ENCODE measurements at places on chromosomes 13 and 19.
A peak's percentile ranks its signal among the peaks of the same experiment; 100 is the strongest.

DNA sequence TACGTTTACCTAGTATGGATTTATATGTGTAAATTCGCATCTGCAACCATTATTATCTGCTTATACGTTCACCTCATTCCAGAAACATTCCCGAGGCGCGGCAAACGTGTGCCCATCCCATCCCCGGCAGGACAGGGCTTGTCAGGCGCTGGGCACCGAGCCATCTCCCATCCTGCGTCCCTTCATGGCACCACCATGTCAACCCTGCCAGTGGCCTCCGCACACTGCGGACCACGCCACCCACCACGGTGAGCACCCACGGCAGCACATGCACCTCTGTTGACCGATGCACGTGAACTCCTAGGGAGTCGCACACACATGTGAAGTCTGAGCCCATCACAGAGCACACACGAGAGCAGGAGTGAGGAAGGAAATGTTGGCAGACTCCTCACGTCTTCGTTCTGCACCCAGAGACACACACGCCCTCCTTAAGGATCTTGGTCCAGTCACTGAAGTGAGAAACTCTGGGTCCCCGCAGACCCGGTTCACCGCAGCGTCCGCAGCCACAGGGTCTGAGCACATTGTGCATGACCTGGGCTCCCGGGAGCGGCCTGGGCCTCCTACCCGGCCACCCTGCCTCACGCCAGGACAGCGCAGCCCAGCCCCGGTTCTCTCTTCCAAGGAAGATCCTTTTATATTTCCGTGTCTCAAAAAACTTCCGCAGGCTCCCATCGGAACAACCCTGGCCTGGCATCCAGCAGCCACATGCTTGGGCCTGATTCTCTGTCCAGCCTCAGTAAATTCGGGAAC lies 68.4 kb upstream of the C13orf46 start:
- DNase-seq: no peak

- DNase-seq: no peak
Observed at GRCh38 chr19:54616821-54617560, 13.3 kb upstream of the LILRB1 start.

- no peak for DNase-seq
Observed at GRCh38 chr13:100533588-100534041, 55.0 kb downstream of the GGACT start.

DNA sequence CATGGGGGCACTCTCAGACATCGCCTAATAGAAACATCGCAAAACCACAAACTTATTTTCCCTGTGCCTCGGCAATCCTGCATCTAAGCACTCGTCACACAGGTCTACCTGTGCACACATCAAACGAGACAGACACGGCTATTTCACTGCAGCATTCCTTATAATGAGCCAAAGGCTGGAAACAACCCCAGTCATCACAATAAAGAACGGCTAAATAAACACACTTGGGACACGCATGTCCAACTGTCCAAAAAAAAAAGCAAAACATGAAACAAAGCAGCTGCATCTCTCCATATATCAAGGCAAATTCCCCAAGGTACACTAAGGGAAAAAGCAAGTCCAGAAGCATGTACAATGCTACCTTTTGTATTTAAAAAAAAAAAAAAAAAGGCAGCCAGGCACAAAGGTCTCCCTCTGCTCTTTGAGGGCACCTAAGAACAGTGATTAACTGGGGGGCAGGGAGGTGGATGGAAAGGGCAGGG lies 27.2 kb upstream of the CCNP start:
- no peak for DNase-seq

DNA sequence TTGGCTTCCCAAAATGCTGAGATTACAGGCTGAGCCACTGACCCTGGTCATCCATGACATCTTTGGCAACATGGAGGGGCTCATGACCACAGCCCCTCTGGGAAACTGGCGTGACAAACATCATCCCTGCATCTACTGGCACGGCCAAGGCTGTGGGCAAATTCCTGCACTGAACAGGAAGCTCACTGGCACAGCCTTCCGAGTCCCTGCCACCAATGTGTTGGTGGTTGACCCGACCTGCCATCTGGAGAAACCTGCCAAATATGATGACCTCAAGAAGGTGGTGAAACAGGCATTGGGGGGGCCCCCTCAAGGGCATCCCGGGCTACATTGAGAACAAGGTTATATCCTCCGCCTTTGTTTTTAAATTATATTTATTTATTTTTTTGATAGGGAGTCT lies 8.9 kb upstream of the ACP5 start:
- DNase-seq: no peak

GRCh38 chr19:4597278-4597974 lies 37.9 kb upstream of the SEMA6B start:
- DNase-seq: peak; percentile 12

DNA sequence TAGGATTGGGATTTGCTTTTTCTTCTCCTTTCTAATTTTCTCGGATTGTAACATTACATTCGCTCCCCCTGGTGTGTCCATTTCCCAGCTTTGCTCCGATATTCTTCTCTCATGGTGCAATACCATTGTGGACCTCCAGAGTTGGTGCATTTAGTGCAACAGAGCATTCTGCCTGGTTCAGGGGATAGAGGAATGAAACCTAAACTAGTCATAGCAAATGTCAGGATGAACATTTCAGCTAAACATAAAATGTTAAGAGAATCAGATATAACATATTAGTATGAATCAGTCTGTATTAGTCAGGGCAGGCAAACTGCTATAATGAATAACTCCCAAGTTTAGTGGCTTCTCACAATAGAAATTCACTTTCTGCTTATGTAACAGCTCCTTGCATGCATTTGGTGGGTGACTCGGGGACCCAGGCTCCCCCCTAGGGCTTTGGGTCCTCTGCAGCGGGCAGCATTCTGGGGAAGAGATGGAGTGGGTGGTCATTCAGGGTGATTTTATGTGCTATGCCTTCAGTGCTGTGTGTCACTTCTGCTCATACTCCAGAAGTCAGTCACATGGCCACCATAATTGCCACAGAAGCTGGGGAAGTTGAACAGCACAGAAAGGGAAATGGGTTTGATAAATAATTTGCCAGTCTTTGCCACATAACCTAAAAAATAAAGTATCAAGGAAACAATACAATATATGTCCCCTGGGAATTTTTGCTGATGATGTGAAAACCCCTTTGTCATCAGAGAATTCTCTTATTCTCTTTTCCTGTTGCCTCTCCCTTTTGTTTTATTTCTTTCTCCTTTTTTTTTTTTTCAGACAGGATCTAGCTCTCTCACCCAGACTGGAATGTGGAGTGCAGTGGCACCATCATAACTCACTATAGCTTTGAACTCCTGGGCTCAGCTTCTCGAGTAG lies 111.0 kb downstream of the HSPH1 start:
- no peak for DNase-seq

GRCh38 chr19:47315125-47315821 lies 5.6 kb downstream of the C5AR1 start:
- peak; percentile 32 for DNase-seq

GRCh38 chr13:112844879-112845278 lies 124.1 kb upstream of the MCF2L start:
- DNase-seq: no peak

DNA sequence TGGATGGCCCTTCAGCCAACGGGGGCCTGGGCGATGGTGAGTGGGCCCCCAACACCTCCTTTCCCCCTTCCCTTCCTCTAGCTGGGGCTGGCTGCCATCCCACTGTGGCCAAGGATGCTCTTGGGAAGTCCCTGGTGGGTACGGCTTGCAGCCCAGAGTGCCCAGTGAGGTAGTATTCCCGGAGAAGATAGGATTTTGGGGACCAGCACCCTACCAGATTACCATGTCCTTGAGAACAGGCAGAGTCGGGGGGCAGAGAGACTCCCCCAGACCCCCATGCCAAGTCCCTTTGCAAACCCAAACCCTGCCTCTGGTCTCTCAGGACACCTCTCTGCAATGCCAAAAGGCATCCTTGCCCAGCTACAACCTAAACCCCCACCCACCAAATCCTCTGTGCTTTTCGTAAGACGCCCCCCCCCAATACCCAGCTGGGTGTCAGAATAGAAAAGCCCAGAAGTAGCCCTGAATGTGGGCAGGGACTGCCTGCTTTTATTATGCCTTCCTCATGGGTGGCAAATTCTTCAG lies 1.7 kb downstream of the HIF3A start:
- DNase-seq: no peak

Measured in stimulated activated CD4-positive, alpha-beta T cell treated with anti-CD3 and anti-CD28 coated beads, Interleukin-4, amount 100 ng/mL, for 1 hour (primary cell).